Stimulated activated CD4-positive, alpha-beta T cell treated with anti-CD3 and anti-CD28 coated beads, Interleukin-15, amount 100 ng/mL, for 48 hours (primary cell): ENCODE measurements at places on chromosomes 7 and 10.

GRCh38 chr10:72098836-72099599, 10.7 kb upstream of the SPOCK2 start:
- DNase-seq: no peak

GRCh38 chr10:62590306-62590705, 214.2 kb upstream of the ADO start:
- no peak for DNase-seq

DNA sequence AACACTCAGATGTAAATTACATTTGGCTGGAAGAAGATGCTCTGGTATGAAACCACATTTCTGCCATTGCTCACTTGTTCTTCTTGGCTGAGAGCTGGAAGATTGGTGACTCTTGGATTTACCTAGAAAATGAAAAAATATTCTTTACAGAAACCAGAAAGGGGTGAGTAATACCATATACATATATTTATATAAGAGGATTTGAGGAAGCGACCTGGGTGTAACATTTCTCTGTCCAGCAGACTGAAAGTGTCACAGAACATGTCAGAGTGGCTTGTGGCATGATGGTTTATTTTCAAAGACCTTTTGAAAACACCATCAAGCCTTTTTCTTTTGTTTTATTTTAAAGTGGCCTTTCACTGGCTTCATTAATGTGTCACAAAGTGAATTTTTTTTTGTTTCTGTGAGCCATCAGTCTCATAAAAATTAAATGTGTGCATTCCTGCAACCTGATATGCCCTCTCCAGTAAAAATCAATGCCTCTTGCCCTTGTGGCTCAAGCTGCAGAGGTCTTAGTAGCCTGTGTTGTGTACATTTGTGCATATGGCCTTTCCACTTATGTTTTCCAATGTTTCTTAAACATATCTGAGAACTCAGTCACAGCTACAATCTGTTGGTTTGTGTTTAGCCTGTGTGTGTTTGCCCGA, 23.5 kb downstream of the CREB5 start:
- DNase-seq: no peak

- DNase-seq: no peak
Observed at GRCh38 chr7:4700577-4701235, 18.6 kb downstream of the FOXK1 start.

- DNase-seq: no peak
Observed at GRCh38 chr7:130201796-130202195, 3.4 kb downstream of the TMEM209 start.

DNA sequence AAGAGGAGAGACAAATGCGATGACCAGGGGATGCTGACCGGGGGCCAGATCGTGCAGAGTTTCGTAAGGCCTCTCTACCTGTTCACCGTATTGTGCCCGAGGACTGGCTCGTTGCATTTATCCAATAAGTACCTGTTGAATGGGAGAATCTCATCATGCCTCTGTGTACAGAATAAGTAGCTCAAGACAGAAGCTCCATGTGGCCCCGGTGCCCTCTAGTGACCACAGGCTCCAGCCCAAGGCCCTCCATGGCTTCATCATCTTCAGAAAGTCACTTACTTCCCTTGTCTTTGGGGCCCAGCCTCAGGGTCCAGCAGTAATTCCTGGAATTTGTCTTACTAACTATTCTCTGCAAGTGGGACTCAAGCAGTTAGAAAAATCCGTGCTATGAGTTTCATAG, 151.0 kb downstream of the CHN2 start:
- DNase-seq: no peak

DNA sequence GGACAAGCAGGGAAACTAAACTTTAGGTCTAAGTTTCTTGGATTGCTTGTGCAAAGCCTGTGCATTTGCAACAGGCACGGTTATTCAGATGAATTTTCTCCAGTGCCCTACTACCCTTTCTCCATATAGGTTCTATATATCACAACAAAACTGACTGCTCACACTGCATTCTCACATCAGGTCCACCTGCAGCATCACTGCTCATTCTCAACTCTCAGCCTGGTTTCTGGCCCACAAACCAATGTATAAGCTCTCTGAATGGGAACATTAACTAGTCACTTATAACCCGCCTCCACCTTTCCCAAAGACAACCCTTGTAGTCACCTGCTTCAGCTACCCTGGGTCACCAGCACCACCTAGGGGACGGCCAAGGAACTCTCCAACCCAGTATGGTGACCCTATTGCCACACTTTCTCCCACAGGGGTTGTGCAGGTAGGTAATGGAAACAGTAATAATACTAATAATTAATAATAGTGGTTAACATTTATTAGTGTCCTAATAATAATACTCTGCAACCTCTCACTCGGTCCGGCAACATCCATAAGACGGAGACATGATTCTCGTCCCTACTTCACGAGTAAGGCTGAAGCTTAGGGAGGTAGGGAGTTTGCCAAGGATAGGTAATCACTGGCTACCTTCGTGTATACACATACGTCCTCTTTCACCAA, 97.3 kb downstream of the CLEC2L start:
- peak; percentile 45 for DNase-seq

- DNase-seq: no peak
Observed at GRCh38 chr7:82286798-82287140, 156.8 kb downstream of the CACNA2D1 start.

GRCh38 chr10:44393051-44393630, 8.2 kb upstream of the CXCL12 start:
- no peak for DNase-seq

GRCh38 chr7:21718391-21718790, 175.6 kb downstream of the DNAH11 start:
- no peak for DNase-seq
